ENCODE measurements at places on chromosomes 4 and X. TPM values are rescaled to one million over a fixed set of nuclear protein-coding genes. Genes with fewer than 3 reads are reported as not detected.

SEC24B gene
- 24.1 TPM for total RNA-seq

DNA sequence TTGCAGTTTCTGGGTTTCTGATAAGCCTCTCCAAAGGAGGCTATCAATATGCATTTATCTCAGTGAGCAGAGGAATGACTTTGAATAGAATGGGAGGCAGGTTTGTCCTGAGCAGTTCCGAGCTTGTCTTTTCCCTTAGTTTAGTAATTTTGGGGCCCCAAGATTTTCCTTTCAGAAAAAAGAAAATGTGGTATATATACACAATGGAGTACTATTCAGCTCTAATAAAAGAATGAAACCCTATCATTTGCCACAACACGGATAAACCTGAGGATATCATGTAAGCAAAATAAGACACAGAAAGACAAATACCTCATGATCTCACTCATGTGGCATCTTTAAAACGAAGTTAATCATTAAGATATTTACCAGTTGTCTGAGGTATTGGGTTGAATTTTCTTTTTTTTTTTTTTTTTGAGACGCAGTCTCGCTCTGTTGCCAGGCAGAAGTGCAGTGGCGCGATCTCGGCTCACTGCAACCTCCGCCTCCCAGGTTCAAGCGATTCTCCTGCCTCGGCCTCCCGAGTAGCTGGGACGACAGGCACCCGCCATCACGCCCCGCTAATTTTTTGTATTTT is 540 bp downstream of the ZNF721 start:
- no peak for DNase-seq

GRCh38 chrX:129472116-129472515 is 51.2 kb downstream of the SMARCA1 start:
- DNase-seq, result no peak

ZXDA gene
- total RNA-seq, result 3.6 TPM

GRCh38 chr4:87354168-87355102 is 31.8 kb upstream of the HSD17B13 start:
- DNase-seq, result no peak

DNA sequence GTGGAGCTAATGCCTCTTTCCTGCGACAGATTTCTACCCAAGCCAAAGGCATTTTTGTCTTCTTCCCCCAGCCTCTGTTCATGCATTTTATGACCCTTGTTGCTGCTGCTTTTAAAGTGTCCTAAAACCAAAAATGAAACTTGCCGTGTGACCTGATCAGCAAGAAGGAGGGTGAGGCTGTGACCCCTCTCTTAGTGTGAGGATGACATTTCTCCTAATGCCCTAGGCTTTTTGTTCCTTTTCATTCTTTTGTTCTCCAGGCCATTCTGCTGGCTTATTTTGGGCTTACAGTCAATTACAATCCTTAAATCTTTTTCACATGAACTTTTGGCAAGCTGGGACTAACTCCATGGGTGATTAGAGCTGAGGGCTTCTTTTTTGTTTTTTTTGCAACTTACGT is 34.4 kb downstream of the PTTG2 start:
- no peak for DNase-seq

DNA sequence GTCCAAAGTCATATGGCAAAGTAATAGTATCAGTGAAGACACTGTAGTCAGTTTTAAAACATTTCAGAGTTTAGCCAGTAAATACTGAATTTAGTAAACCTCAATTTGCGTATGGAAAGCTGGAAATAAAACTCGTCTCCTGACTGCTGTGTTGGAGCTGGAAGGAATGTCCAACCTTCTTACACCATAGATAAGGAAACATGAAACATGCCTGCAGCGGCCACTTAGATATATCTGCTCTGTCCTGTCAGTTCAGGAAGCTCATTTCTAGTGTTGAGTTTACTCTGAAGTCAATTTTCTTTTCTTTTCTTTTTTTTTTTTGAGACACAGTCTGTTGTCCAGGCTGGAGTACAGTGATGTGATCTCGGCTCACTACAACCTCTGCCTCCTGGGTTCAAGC is 21.2 kb downstream of the ARHGAP10 start:
- DNase-seq, result no peak

METAP1 gene
- 57.5 TPM for total RNA-seq
